Esophagus squamous epithelium (tissue), 5 donors: ENCODE measurements at places on chromosomes 13 and 19. TPM values are rescaled to one million over a fixed set of nuclear protein-coding genes. Genes with fewer than 3 reads are reported as not detected.

FUT1 gene
- total RNA-seq, result 6.3 TPM

TMC4 gene
- total RNA-seq, result 12.6 TPM

NLRP4 gene
- 0.30 TPM for total RNA-seq

SLC17A7 gene
- 0.15 TPM for total RNA-seq

UBL3 gene
- total RNA-seq, result 42.5 TPM

DAND5 gene
- not detected for total RNA-seq
